ENCODE measurements at places on chromosomes 7 and 10.

GRCh38 chr10:13858709-13859108 lies 271.9 kb downstream of the PRPF18 start:
- no peaks in the 10 kb centered on the region for H3K4me1 ChIP-seq
- no peak overlapping the region for H3K27ac ChIP-seq
- H3K36me3 ChIP-seq = no peaks in the 10 kb centered on the region
- no peaks in the 10 kb centered on the region for H3K27me3 ChIP-seq
- H3K4me3 ChIP-seq = no peak overlapping the region

GRCh38 chr7:31664890-31665289 lies 22.1 kb upstream of the PPP1R17 start:
- peaks cover 38% of the 10 kb centered on the region for H3K27me3 ChIP-seq
- no peak overlapping the region for H3K4me3 ChIP-seq
- no peaks in the 10 kb centered on the region for H3K4me1 ChIP-seq
- H3K27ac ChIP-seq = no peak overlapping the region
- DNase-seq = no peak

GRCh38 chr7:780516-780915 lies 51.8 kb upstream of the SUN1 start:
- no peak for DNase-seq
- no peaks in the 10 kb centered on the region for H3K27me3 ChIP-seq
- peaks cover 83% of the 10 kb centered on the region for H3K36me3 ChIP-seq
- H3K4me3 ChIP-seq = no peak overlapping the region
- no peaks in the 10 kb centered on the region for H3K4me1 ChIP-seq

DNA sequence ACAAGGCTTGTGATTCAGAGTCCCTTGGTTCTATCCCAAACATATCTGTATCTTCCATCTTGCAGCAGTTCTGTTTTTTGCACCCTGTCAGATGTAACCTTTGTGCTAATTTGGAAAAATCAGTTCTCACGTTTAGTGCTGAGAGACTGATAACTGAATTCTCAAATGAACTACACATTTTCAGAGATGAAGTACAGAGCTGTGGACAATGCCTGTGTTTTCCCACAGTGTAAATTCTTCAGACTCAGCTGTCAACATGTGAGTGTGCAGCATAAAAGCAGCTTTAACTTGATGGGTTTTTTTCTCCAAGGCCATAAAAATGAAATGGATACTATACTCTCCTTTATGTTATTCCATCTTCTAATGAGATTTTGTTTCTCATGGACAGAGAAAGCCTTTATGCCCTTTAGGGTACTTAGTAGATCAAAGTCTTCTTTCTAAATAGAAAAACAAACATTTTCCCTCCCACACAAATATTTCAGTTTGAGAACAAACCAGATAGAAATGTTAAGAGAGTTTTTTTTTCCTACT lies 150.9 kb downstream of the SEMA3A start:
- H3K36me3 ChIP-seq = no peaks in the 10 kb centered on the region
- H3K4me3 ChIP-seq = no peak overlapping the region
- no peak for DNase-seq
- H3K27ac ChIP-seq = no peak overlapping the region
- no peaks in the 10 kb centered on the region for H3K27me3 ChIP-seq
- peaks cover 14% of the 10 kb centered on the region for H3K4me1 ChIP-seq

DNA sequence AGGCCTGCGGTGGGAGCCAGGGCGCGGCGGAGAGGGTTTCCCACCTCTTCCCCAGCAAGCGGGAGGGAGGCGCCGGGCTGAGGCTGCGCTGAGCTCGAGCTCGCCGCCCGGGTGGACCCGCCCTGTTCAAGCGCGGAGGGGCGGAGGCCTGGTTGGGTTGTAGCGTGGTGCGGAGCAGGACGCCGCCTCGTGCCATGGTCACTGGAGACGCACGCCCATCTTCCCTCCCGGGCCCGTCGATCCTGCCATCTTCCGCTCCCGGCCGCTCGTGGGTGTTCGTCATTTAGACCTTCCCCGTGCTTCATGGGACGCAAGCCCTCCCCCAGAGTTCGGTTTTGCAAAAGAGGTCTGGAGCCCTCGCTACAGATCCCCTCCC lies 9.3 kb upstream of the EN2 start:
- no peak for DNase-seq
- peaks cover 58% of the 10 kb centered on the region for H3K27me3 ChIP-seq
- no peak overlapping the region for H3K27ac ChIP-seq
- no peaks in the 10 kb centered on the region for H3K36me3 ChIP-seq
- no peaks in the 10 kb centered on the region for H3K4me1 ChIP-seq

DNA sequence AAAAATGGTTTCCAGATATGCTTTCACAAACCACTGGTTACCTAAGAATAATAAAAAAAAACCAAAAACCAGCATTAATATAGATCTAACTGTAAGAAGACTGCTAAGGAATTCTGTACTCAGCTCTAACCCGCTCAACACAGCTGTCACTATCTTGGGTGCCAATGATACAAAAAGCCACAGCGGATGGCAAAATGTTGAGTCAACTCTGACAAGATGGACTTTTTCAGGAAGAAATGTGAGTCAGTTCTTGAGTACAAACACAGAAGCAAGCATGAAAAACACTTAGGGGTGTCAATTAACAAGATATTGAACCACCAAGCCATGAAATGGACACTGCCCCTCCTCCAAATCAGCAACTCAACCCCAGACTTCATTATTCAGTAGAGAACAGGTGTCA lies 55.0 kb downstream of the CTTNBP2 start:
- no peaks in the 10 kb centered on the region for H3K36me3 ChIP-seq
- H3K4me3 ChIP-seq = no peak overlapping the region
- no peaks in the 10 kb centered on the region for H3K4me1 ChIP-seq
- peaks cover 16% of the 10 kb centered on the region for H3K27me3 ChIP-seq

DNA sequence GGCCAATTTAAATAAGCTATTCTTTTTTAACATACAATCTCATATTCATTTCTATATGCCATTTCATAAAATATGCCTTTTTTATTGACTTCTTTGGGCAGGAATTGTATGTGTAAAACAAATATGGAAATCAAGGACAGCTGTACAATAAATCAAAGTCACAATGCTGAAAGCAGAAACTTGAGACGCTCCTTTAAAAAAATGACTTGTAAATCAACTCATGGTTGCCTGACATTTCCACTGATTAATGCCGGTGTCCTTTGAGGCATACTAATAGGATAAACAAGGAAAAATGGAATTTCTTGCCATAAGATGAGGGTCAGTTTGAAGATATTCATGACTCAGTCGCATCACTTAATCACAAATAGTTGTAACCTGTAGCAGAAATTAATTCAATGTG lies 247.4 kb upstream of the TEX47 start:
- H3K4me3 ChIP-seq = no peak overlapping the region
- no peaks in the 10 kb centered on the region for H3K36me3 ChIP-seq
- DNase-seq = no peak
- H3K27ac ChIP-seq = no peak overlapping the region
- no peaks in the 10 kb centered on the region for H3K27me3 ChIP-seq

- no peak overlapping the region for H3K27ac ChIP-seq
- DNase-seq = no peak
- H3K4me3 ChIP-seq = no peak overlapping the region
These were observed 129.0 kb downstream of the MARCHF5 start for GRCh38 chr10:92419740-92420545.

DNA sequence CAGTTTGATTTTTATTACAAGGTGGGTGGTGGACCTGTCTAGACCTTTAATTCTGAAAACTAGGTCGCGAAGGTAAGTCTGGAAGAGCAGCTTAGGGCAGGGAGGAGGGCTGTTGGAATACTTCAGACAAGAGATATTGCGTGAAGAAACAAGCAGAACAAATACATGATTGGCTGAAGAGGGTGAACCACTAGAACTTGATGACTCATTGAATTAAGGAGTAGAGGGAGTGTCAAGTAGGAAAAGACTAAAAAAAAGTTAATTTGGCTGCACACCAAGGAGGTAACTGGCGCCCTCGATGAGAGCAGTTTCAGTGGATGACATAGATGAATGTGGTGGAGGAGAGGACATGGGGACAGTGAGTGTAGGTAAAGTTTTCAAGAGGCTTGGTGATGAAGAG lies 41.3 kb downstream of the WNT2 start:
- H3K4me3 ChIP-seq = no peak overlapping the region
- peaks cover 14% of the 10 kb centered on the region for H3K4me1 ChIP-seq
- no peak overlapping the region for H3K27ac ChIP-seq
- H3K27me3 ChIP-seq = no peaks in the 10 kb centered on the region

DNA sequence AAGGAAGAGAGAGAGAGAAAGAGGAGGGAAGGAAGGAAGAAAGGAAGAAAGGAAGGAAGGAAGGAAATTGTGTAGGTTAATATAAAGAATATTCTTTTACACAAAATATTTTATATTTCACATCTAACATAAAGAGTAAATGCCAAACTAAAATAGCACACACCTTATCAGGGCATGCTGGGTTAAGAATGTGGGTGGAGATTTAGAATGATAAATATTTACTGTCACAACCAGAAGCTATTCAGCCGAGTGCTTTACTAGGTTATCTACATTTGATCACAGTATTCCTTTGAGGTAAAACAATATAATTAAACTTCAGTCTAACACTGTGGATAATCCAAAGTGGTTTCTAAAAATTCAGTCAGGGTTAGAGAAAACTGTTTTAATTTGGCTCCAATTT lies 103.3 kb downstream of the SEMA3A start:
- H3K27me3 ChIP-seq = no peaks in the 10 kb centered on the region
- no peak for DNase-seq
- H3K27ac ChIP-seq = no peak overlapping the region

GRCh38 chr7:9645756-9646155 lies 1212.3 kb downstream of the NXPH1 start:
- DNase-seq = no peak
- no peak overlapping the region for H3K27ac ChIP-seq
- H3K4me3 ChIP-seq = no peak overlapping the region
- no peaks in the 10 kb centered on the region for H3K36me3 ChIP-seq
- peaks cover 37% of the 10 kb centered on the region for H3K27me3 ChIP-seq
- H3K4me1 ChIP-seq = no peaks in the 10 kb centered on the region

- no peaks in the 10 kb centered on the region for H3K27me3 ChIP-seq
- no peak for DNase-seq
- no peak overlapping the region for H3K27ac ChIP-seq
- H3K4me1 ChIP-seq = no peaks in the 10 kb centered on the region
- H3K36me3 ChIP-seq = no peaks in the 10 kb centered on the region
- no peak overlapping the region for H3K4me3 ChIP-seq
These were observed 52.3 kb upstream of the CYP2C18 start for GRCh38 chr10:94631077-94631875.

DNA sequence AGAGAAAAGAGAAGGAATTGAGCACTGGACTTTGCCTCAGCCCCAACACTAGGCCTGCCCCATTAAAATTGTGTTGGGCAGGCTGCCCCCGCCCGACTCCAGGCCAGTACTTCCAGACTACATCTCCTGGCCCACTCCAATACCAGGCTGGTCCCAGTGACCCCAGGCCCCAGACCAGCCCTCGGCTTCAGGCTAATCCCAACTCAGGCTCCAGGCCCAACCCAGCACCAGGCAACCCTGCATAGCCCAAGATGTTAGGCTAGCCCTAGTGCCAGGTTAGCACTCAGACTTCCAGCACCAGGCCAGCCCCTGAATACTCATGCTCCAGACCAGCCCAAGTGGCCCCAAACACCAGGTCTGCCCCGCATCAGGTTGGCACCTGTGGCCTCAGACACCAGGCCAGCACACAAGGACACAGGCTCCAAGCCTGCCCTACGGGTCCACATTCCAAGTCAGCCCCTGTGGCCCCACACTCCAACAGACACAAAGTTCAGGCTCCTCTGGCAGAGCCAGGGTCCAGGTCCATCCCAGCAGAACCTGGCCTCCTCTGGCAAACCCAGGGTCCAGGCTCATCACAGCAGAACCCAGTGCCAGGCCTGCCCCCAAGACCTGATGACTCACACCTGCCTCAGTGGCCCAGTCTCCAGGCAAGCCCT lies 20.3 kb downstream of the COG5 start:
- DNase-seq = no peak
- H3K4me1 ChIP-seq = peaks cover 6% of the 10 kb centered on the region
- no peaks in the 10 kb centered on the region for H3K27me3 ChIP-seq
- no peak overlapping the region for H3K27ac ChIP-seq
- H3K4me3 ChIP-seq = no peak overlapping the region
- peaks cover 42% of the 10 kb centered on the region for H3K36me3 ChIP-seq

DNA sequence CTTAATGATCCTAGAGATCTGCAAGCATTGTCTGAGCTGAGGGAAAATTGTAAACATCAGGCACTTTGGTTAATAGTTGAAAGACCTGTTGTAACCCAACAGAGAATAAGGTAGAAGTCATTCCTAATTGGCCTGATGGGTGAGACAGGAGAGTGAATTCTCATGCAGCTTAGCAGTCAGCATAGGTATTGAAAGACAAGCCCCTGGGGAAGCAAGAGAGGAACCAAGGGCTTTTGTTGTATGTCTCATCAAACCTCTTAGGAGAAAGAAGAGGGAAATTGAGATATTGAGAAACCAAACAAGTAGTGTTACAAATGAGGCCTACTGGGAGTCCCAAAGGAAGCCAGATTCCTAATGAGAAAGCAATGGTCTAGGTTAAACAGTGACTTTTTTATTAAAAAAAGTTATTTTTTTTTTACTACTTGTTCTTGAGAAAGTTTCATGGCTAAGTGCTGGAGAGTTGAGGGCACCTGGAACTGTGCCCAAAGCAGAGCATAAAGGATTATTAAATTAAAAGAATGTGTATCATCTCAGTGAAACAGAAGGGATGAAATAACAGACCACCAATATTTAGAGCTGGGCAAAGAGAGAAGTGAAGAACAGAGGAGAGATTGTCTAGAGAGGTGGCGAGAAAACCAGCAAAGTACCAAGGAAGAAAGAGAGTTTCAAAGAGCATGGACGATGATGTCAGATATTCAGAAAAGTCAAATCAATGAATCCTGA lies 168.9 kb downstream of the CDK14 start:
- H3K27me3 ChIP-seq = no peaks in the 10 kb centered on the region
- H3K4me1 ChIP-seq = peaks cover 28% of the 10 kb centered on the region
- no peak overlapping the region for H3K27ac ChIP-seq
- no peaks in the 10 kb centered on the region for H3K36me3 ChIP-seq
- DNase-seq = no peak

- no peak overlapping the region for H3K4me3 ChIP-seq
- peaks cover 11% of the 10 kb centered on the region for H3K27me3 ChIP-seq
- no peaks in the 10 kb centered on the region for H3K36me3 ChIP-seq
- H3K27ac ChIP-seq = no peak overlapping the region
- H3K4me1 ChIP-seq = no peaks in the 10 kb centered on the region
These were observed 338.7 kb downstream of the DNAJB6 start for GRCh38 chr7:157675427-157675927.
